Stimulated activated CD8-positive, alpha-beta memory T cell treated with anti-CD3 and anti-CD28 coated beads, Interleukin-7, amount 100 ng/mL, for 4 hours (primary cell): ENCODE measurements at places on chromosomes 1 and 21.

DNA sequence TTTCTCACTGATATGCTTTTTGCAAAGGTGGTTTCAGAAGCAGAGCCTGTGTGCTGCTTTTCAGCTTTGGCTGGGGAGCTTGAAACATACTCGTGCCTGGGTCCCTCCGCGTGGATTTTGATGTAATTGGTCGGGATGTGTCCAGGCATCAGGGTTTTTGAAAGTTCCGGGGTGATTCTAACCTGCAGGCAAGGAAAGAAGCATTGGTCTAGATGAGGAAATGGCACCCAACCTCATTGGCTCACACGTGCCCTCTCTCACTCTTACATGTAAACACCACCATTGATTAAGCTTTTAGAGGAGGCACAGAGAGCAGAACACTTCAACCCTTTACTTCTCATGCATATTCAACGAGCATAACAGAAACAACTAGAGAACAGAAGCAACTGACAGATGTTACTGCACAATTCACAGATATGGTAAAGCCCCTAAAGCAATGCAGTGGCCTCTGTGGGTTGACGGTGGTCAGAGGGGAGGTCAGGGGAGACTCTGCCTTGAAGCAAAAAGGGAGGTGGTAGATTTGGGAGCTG lies 112.1 kb downstream of the TLR5 start:
- no peak for DNase-seq

- no peak for DNase-seq
These were observed 2.5 kb upstream of the OLIG1 start for GRCh38 chr21:33067457-33067856.

- DNase-seq: peak; percentile 31
These were observed 16.3 kb downstream of the PDZK1 start for GRCh38 chr1:145690587-145691558.

GRCh38 chr21:41972511-41973205 lies 18.8 kb upstream of the C2CD2 start:
- DNase-seq: no peak

DNA sequence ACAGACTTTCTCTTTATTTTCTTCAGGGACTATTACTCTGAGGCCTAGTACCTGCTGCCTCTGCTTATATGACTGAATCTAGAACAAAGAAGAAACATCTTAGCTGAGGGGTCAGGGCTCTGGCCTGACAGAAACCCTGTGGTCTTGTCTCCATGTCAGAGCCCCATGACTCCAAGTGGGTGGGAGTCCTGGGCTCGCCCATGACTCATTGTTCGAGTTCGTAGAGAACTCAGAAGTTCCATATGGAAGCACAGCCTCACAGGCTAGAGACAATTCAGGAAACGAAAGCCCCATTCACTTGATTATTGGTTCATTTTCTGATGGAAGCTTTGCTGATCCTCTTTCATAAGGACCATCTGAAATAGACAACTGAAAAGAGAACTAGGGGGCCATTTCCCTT lies 73.2 kb downstream of the CD58 start:
- no peak for DNase-seq

DNA sequence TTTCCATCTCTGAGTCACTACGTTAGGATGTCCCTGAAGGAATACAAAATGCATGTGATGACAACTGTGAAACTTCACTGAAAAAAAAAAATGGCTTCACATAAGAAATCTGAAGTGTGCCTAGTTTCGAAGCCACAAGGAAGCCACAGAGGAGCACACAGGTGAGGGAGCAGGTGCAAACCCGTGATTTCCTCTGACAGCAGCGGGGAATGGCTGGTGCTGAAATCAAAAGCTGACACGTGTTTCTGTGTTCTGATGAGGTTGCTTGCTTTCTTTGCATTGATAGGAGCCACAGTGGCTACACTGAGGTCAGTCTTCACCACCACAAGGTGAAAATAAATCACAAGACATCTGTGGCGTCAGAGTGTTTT lies 105.7 kb upstream of the TLR5 start:
- DNase-seq: no peak

DNA sequence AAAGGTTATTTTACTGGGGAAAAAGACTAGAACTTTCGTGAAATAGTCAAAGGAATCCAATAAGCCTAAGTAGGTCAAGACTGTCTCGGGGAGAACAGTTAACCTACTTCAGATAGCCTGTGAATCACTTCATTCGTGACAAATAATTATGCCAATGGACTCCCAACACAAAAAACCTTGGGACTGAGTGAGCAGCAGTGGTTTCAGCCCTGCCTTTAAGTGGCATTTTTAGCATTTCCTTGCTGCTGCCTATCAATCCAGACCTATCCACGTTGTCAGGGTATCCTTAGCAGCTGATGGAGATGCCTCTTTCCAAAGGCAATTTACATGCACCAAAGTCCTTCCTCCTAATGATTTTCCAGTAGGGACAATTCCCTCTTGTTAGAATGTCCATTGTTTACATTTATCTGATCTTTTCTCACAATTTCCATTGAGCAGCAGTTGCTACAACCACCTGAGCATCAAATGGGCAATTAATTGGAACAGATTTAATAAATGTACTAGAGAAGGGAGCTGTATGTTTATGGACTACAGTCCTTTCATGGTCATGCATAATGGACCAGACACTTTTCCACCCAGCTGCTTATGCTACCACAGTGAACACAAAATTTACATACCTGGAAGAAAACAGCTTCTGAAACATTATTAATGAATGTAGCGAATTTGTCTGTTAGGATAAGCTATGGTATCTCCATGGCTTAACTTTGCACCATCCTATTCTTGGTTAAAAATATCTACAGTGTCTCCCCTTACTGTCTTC lies 75.8 kb downstream of the TM2D1 start:
- no peak for DNase-seq

GRCh38 chr1:242030071-242030470 lies 31.2 kb upstream of the MAP1LC3C start:
- no peak for DNase-seq

DNA sequence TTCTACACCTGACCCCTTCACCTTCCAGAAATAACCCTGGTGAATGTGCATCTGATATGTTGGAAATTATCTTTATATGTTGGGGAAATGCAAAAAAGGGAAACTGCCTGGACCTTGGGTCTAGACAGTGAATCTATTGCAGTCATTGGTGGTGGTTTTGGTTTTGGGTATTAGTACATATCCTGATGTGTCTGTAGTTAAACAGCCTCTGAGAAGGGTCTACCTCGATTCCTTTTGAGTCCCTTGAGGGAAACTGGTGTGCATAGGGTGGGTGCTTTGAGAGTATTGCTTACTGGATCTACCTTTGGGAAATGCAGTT lies 127.3 kb upstream of the KIAA0040 start:
- DNase-seq: no peak

GRCh38 chr1:205983925-205984725 lies 19.1 kb downstream of the RAB7B start:
- no peak for DNase-seq

DNA sequence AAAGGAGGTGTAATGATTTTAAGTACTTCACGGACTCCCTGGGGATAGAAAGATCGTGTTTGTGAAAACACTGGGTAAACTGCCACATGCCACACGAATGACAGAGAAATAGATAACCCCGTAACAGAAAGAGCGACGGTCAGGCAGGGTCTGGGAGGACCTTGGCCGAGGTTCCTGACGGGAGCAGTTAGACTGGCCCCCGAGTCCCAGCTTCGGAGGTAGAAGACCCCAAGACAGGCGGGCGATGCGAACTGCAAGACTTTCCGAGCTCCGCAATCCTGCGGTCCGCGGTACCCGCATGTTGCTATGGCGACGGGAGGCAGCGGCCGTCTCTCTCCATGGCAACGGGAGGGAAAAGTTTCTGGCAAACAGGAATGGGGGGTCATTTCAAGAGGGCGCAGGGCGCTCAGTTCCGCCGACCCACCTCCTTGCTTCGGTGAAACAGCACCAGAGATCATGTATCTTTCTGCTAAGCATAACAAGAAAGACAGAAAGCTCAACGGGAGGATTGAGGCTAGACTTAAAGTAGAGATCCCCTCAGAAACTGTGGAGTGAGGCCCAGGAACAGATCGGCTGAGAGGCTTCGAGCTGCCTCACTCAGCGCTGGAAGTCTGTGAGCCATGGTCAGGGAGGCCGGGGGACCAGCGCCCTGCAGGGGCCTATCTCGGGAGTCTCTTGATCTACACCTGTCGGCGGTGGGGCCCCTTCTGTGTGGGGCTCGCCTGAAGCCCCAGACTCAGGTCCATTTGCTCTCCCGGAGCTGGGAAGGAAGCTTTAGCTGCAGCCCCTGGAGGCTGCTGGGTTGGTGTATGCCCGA lies 685 bp upstream of the SYT6 start:
- no peak for DNase-seq

GRCh38 chr1:25666460-25666859 lies 49.9 kb downstream of the MAN1C1 start:
- DNase-seq: no peak

GRCh38 chr1:46302641-46303037 lies 777 bp downstream of the LRRC41 start:
- DNase-seq: peak; percentile 28
